Left ventricle myocardium superior (tissue), 1 donor: ENCODE measurements at places on chromosomes 6 and 20. TPM values are rescaled to one million over a fixed set of nuclear protein-coding genes. Genes with fewer than 3 reads are reported as not detected.
A peak's percentile ranks its signal among the peaks of the same experiment; 100 is the strongest.

SAMD10 gene
- total RNA-seq, result 6.4 TPM

C20orf144 gene
- not detected for total RNA-seq

CTSZ gene
- 129 TPM for total RNA-seq

CTCFL gene
- not detected for total RNA-seq

TFAP2C gene
- 0.20 TPM for total RNA-seq

DPPA5 gene
- total RNA-seq, result not detected

TCP11 gene
- total RNA-seq, result not detected

PGC gene
- total RNA-seq, result not detected

C20orf204 gene
- total RNA-seq, result 0.35 TPM

MTG2 gene
- total RNA-seq, result 27.3 TPM

RAET1E gene
- total RNA-seq, result 0.79 TPM

CRISP2 gene
- total RNA-seq, result not detected

- DNase-seq, result no peak
Measured at GRCh38 chr6:53961679-53962370, 149.4 kb upstream of the MLIP start.

- DNase-seq, result no peak
Measured at GRCh38 chr20:54197621-54198604, 10.0 kb upstream of the PFDN4 start.

DNA sequence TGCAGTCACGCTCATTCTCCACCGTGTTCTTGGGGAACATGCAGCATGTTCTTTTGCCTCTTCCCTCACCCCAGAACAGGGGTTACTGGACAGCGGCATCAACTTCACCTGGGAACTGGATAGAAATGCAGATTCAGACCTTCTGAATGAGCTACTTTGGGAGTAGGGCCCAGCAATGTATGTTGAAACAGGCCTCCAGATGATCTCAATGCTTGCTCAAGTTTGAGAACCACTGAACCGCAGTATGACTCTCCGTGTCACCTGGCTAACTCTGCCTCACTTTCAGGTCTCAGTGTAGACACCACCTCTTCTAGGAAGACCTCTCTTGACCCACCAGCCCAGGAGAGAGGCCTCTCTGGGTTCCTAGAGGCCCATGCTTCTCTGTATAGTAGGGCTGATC lies 4.9 kb downstream of the TRIB3 start:
- no peak for DNase-seq

DNA sequence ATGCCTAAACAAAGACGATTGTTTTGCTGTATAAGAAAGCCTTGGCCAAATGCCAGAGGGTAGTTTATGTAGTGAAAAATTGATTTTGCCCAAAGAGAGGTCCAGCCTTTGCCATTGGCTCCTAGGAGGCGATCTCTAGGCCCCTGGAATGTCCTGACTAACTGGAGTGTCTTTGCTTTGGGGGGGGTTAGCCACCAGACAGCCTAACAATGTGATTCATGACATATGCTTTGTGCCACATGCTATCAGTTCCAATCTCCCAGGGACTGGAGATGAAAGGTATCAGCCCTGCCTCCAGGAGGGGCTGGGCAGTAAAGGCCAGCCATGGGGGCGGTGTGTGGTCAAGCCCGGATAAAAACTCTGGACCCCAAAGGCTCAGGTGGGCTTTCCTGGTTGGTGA lies 32.7 kb upstream of the TUBB2A start:
- no peak for DNase-seq

GRCh38 chr6:98324446-98324845 lies 509.9 kb upstream of the POU3F2 start:
- no peak for DNase-seq

- no peak for DNase-seq
Measured at GRCh38 chr20:40797425-40797824, 108.4 kb upstream of the MAFB start.

DNA sequence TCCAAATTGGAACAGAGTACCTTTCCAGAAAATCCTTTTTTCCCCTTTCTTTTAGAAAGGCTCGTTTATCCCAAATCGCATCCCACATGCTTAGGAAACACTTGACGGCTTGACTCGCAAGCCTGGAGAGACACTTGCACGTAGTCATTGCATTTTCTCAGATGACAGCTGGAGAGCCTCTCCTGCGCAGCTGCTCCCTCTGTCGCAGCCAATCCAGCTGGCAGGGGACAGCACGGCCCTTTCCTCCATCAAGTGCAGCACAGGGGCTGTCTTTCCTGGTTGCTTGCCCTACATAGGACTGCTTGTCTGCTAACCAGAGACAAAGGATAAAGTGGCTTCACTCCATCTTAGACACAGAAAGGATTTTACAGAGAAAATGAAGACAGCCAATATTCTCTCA lies 77.6 kb upstream of the RGS17 start:
- DNase-seq, result peak; percentile 53

DNA sequence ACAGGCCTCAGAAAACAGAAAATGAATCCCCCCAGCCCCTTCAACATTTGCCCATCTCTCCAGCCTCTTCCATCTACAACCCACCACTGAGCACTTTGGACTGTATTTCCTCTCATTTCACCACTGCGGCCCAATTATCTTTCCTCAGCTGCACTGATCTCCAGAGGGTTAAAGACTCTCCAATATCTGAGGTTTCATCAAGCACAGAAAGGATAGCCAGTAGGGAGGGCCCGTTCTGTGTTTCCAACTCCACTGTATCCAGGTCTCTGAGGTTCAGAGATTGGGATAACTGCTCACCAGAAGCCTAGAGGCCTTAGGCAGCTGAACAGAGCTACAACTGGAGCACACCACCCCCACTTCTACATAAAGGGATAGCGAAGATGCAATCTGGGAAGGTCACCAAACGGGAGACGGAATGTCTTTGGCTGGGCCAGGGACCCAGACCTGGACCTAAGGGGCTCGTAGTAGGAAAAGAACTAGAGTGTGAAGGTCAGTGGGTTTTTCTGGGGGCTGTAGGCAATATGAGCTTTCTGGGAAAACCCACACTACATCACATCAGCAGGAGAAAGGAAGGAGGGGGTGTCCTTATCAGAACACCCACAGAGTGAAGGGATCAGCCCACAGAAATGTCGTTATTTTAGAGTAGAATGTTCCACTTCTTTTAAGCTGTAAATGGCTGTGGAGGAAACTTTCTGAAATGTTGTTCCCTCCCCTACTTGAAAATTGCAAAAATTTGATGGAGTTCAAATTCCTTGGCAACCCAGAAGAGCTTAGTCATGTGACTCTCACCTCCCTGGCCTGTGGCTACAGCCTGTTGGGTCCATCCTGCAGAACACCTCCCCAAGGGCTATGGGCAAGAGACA lies 7.3 kb downstream of the KCNK5 start:
- DNase-seq, result no peak

GRCh38 chr20:63376283-63377250 lies 15.4 kb upstream of the CHRNA4 start:
- DNase-seq, result no peak

- no peak for DNase-seq
Measured at GRCh38 chr20:49986049-49986448, 3.3 kb downstream of the SNAI1 start.

- no peak for DNase-seq
Measured at GRCh38 chr6:69795469-69796072, 1.2 kb downstream of the LMBRD1 start.

GRCh38 chr6:38453861-38454260 lies 185.9 kb downstream of the BTBD9 start:
- DNase-seq, result no peak

DNA sequence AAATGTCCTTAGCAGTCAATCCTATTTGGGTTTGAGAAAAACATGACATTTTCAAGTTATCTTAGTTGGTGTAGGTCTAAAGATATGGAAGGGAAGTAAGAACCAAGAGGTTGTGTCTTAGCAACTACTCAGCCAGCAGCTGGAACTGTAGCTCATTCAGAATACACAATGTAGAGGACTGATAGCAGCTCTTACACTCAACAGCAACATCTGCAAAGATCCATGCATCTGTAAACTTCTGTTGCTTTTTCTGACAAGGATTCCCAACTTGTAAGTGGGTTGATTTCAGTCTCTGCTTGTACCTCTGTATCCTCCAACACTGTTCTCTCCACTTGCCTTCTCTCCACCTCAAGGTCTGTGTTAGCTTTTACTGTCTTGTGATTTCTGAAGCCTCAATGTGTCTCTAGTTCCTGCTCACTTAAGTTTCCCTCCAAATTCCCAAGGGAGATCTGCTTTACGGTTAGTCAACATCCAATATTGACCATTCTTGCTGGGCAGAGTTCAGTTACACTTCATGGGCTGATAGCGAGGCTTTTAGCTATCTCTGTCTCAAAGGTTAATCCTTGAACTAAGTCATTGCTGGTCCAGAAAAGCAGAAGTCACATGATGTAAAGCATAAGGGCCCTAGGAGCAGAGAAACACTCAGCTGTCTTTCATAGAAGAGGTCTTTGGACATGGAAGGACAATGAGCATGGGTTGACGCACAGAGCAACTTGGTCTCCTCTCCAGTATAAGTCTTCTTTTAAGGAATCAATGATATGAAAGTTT lies 71.6 kb upstream of the LGSN start:
- DNase-seq, result no peak

GRCh38 chr6:75098709-75099108 lies 107.1 kb downstream of the COL12A1 start:
- peak; percentile 48 for DNase-seq

DNA sequence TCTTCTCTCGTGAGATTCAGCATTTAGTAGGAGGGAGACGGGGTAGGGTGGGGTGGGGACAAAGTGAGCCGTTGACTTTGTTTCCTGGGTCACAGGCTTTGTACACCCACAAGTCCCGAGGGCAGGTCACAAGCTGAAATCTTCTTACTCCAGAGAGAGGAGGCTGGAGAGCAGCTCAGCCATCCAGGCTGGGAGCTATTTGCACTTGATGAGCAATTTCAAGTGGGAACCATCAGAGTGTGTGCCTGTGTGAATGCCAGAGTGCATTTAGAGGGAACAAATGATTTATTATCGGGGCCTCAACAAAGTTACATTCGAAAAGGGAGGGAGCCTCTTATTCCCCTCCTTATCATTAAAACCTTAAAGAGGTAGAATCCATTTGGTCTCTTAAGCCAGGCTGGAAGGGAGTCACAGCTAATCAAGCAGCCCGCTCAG lies 155.7 kb upstream of the JARID2 start:
- DNase-seq, result no peak

- DNase-seq, result no peak
Measured at GRCh38 chr6:30887901-30888815, 3.8 kb downstream of the DDR1 start.

- DNase-seq, result no peak
Measured at GRCh38 chr6:111718990-111719389, 113.3 kb upstream of the TRAF3IP2 start.

DNA sequence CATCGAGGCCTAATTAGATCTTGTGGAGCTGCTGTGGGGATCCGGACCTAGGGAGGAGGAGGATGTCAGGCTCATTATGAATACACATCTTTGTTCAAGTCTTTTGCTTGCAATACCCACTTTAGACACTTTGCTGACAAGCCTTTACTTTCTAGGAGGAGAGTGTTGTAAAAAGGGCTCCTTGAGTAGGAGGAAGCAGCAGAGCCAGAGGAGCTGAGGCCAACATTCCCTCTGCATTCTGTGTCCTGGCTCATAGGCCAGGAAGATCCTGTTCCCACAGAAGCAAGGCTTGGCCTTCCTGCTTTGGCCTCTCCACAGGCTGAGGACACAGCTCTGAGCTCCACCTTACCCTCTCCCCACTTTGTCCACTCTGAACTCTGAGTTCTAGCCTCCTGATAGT lies 67.1 kb downstream of the TPD52L1 start:
- peak; percentile 61 for DNase-seq

DNA sequence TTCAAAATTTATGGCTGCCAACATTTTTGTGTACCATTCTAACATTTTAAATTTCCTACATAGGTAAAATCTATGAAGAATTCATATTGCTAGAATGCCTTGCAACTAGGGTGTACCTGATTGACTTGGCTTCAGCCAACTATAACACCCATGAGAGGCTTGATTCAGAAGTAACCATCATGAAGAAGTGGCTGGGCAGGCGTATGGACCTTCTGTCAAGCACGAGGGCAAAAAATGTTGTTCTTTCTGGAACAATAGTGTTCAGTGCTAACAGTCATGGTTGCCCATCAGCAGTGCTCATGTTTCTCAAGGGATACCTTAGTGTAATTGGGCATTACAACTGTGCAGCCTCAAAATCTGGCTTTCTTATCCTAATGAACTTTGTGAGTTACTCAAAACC lies 42.9 kb downstream of the ID4 start:
- DNase-seq, result no peak

GRCh38 chr6:87738744-87739143 lies 36.7 kb upstream of the AKIRIN2 start:
- DNase-seq, result no peak

- no peak for DNase-seq
Measured at GRCh38 chr6:14452567-14453527, 335.3 kb downstream of the CD83 start.

DNA sequence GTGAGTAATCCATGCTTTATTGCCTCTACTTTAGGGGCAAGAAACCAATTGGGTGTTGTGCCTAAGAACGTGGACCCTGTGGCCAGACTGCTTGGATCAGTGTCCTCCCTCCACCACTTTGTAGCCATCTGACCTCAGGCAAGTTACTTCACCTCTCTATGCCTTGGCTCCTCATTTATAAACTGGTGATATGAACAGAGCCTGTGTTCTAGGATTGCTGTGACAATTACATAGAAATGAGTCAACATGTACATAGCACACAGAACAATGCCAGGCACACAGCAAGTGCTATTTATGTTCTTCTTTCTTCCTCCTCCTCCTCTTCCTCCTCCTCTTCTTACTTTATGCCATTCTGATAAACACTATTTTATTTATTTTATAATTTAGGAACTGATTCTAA lies 339.4 kb downstream of the CD83 start:
- DNase-seq, result no peak

GRCh38 chr20:35947489-35947888 lies 6.8 kb downstream of the SCAND1 start:
- DNase-seq, result no peak

- DNase-seq, result peak; percentile 38
Measured at GRCh38 chr6:138404666-138405337, 779 bp downstream of the HEBP2 start.

DNA sequence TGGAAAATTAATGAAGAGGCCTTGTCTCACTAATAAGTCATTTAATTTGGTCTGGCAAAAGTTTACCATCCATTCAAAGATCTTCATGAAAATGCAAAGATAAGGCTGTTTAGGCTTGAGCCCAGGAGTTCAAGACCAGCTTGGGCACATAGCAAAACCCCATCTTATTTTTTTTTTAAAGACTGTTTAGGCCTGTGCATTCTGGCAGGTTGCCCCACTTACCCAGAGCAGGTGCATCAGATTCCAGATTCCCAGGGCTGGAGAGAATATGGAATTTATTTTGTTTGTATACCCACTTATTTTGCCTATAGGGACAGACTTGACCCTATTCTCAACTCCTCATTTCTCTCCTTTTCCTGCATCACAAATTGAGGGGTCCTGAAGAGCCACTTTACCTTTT lies 5.7 kb downstream of the FOXO3 start:
- no peak for DNase-seq

DNA sequence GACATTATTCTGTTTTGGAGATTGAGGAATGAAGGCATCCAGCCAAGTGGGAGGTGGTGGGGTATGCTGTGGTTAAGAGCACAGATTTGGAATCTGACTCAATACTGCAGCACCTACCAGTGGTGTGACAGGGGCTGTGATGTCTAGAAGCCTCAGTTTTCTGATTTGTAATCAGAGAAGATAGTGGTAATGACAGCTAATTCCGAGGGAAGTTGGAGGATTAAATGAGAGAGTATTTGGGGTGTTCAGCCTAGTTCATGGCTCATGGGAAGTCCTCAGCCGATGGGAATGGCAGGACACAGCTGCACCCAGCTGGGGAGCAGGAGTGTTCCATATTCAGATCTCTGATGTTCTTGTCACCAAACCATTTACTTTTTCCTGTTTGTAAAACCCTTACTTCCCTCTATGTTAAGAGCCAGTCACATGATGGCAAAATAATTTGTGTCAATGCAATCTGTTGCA lies 9.3 kb downstream of the SLC9A8 start:
- peak; percentile 47 for DNase-seq

- DNase-seq, result no peak
Measured at GRCh38 chr6:87126501-87126900, 28.9 kb upstream of the ZNF292 start.
